ENCODE measurements at places on chromosomes 5 and 9. TPM values are rescaled to one million over a fixed set of nuclear protein-coding genes. Genes with fewer than 3 reads are reported as not detected.
A peak's percentile ranks its signal among the peaks of the same experiment; 100 is the strongest.

DNA sequence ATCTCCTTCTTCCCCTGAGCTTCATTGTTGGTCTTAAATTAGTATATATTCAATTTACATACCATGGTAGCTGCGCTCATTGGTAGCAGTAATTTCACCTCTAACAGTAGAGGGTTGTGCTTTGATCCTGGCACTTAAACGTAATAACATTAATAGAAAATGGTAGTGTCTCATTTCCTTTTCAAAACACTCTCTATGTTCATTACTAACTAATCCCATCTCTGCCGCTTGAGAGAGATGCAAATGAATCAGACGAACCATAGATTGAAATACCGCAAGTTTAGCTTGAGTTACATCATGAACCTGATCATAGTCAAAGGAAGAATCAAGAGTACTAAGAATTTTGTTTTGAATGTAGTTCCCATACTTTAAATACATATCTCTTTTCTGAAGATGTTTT lies 2.2 kb downstream of the THBS4 start:
- H3K4me3 ChIP-seq = no peak overlapping the region
- H3K27ac ChIP-seq = no peak overlapping the region
- H3K27me3 ChIP-seq = peaks cover 54% of the 10 kb centered on the region

GRCh38 chr9:98971915-98972223 lies 28.2 kb downstream of the COL15A1 start:
- peaks cover 43% of the 10 kb centered on the region for H3K4me1 ChIP-seq
- no peak for DNase-seq
- H3K27me3 ChIP-seq = peaks cover 7% of the 10 kb centered on the region

Gene SUSD3
- total RNA-seq = 2.8 TPM

DNA sequence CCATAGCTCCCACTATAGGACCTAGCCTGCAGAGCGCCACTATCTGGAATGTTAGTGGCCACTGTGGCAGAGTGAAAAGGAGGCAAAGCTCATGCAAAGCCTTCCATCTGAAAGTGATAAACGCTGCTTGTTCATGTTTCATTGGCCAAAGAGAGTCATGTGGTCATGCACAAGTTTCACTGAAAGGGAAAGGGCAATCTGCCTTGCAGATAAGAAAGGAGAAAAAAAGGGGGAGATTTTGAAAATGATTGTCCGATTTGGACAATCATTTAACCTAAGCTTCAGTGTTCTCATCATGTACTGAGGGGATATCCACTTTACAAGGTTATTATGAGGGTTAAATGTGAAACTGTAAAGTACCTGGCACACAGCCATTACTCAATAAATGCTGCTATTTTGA lies 9.0 kb upstream of the MOB3B start:
- H3K4me1 ChIP-seq = peaks cover 34% of the 10 kb centered on the region
- peaks cover 6% of the 10 kb centered on the region for H3K36me3 ChIP-seq
- no peaks in the 10 kb centered on the region for H3K27me3 ChIP-seq
- H3K4me3 ChIP-seq = no peak overlapping the region

- no peaks in the 10 kb centered on the region for H3K36me3 ChIP-seq
- H3K27me3 ChIP-seq = no peaks in the 10 kb centered on the region
- no peak overlapping the region for H3K27ac ChIP-seq
- no peak overlapping the region for H3K4me3 ChIP-seq
- no peaks in the 10 kb centered on the region for H3K4me1 ChIP-seq
- no peak for DNase-seq
These were observed 265.2 kb downstream of the MAT2B start for GRCh38 chr5:163770625-163771024.

- DNase-seq = peak; percentile 59
- no peaks in the 10 kb centered on the region for H3K27me3 ChIP-seq
- no peak overlapping the region for H3K27ac ChIP-seq
- peaks cover 38% of the 10 kb centered on the region for H3K4me1 ChIP-seq
- H3K36me3 ChIP-seq = no peaks in the 10 kb centered on the region
- H3K4me3 ChIP-seq = no peak overlapping the region
These were observed 4.4 kb downstream of the PHF2 start for GRCh38 chr9:93580654-93581380.

DNA sequence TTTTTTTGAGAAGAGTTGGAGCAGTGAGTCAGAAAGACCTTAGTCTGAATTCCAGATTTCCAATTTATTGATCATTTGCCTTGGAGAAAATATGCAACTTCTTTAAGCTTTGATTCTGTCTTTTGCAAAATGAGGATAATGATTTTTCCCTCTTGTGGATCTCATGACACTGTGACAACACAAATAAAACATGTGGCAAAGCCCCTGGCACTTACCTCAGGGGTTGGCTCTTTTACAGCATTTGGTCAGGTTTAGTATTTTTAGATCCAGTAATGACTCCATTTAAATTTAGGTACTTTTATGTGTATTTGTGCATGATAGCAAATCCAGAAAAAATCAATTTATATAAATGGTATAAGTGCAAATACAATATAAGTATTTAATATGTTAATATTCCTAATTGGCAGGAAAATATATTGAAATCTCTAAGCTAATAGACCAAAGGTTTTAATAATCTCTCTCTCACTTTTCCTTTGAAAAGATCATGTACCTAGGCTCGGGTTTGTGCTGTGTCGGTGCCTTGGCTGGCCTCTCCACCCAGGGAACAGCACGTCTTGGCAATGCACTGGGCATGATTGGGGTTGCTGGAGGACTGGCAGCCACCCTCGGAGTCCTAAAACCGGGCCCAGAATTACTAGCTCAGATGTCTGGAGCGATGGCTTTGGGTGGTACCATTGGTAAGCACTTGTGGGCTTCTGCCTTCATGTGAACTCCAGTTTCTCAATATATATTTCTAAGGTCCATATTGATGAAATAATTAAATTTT lies 49.7 kb downstream of the NNT start:
- no peak overlapping the region for H3K4me3 ChIP-seq
- no peaks in the 10 kb centered on the region for H3K27me3 ChIP-seq
- peaks cover 13% of the 10 kb centered on the region for H3K4me1 ChIP-seq
- no peak for DNase-seq
- peaks cover 91% of the 10 kb centered on the region for H3K36me3 ChIP-seq

Gene CD14
- total RNA-seq = 11.6 TPM

Gene CARD6
- 8.7 TPM for total RNA-seq

Gene DNLZ
- total RNA-seq = 11.3 TPM

DNA sequence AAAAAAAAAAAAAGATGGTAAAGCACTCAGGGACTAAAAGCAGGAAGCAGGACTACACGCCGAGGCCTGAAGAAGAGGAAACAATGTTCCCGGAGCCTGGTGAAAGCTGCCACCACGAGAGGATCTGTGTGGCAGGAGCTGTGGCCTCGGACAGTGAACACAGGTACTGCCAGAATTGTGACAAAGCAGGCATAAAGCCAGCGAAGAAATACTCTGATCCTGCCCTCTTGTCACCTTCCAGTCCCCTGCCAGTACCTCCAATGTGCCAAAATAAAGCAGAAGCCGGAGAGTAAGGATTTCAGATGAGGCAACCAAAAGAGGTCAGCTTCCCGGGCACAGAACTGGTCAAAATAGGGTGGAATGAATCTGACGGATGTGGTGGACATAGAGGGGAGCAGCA lies 211.5 kb upstream of the TARS1 start:
- no peaks in the 10 kb centered on the region for H3K4me1 ChIP-seq
- H3K36me3 ChIP-seq = no peaks in the 10 kb centered on the region
- no peak overlapping the region for H3K27ac ChIP-seq
- no peak for DNase-seq

Gene IL3
- not detected for total RNA-seq

Gene CCDC171
- total RNA-seq = 5.5 TPM

Gene CCDC152
- 1.7 TPM for total RNA-seq

Gene LPAR1
- total RNA-seq = 16.2 TPM

DNA sequence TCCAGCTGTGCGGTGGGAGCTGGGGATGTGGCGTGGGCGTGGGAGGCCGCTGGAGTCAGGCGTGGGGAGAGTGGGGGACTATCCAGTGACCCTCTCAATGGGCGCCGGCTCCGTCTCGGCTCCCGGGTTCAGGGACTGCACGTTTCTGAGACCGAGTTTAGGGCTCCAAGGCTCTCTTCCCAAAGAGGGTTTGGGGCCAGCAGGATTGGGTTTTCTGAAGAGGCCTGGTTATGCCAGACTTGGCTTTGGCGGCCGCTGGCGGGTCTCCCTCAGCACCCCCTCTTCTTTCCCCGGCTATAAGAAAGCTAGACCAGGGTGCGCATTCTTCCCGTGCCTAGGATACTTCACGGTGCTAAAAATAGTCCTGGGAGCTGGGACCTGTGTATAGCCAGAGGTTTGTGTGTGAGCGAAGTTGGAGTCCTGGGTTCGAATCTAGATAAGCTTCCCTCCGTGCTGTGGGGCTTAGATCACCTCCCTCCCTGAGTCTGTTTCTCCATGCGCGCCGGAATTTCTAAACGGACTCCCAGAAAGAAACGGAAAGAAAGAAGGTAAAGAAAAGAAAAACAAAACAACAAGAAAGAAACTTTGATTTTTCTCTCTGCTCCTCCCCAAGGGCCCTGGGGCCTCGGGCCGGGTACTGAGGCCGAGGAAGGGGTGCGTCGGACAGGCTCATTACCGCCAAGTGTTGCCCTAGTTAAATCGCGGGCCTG lies 5.0 kb downstream of the HAND1 start:
- H3K27me3 ChIP-seq = peaks cover 93% of the 10 kb centered on the region
- H3K27ac ChIP-seq = no peak overlapping the region
- H3K4me1 ChIP-seq = peaks cover 58% of the 10 kb centered on the region
- no peak for DNase-seq
- H3K36me3 ChIP-seq = no peaks in the 10 kb centered on the region

Gene C7
- 45.6 TPM for total RNA-seq

- no peaks in the 10 kb centered on the region for H3K27me3 ChIP-seq
- H3K27ac ChIP-seq = no peak overlapping the region
- DNase-seq = no peak
- H3K36me3 ChIP-seq = peaks cover 35% of the 10 kb centered on the region
These were observed 33.4 kb downstream of the WDR70 start for GRCh38 chr5:37412515-37412914.

- H3K27me3 ChIP-seq = peaks cover under 1% of the 10 kb centered on the region
- peaks cover 7% of the 10 kb centered on the region for H3K4me1 ChIP-seq
- no peak overlapping the region for H3K4me3 ChIP-seq
- H3K27ac ChIP-seq = no peak overlapping the region
These were observed 139.6 kb downstream of the MTX3 start for GRCh38 chr5:79851391-79851863.

Gene ELAVL2
- 0.59 TPM for total RNA-seq

DNA sequence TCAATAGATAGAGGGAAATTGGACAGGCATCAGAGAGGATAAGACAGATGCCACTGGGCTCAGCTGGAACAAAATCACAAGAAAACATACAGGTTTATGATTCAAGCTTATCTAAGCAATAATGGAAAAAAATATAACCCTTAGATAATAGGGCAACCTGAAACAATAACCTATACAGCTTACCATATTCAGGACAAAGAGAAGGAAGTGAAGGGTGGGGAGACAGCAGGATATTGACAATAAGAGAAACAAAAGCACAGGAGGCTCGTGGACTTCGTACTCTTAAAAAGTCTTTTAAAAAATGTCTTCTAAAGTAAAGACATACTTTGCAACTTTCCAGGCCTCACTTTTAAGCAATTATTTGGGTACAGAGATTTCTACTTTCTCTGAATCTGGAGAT lies 225.3 kb downstream of the NTRK2 start:
- no peaks in the 10 kb centered on the region for H3K27me3 ChIP-seq
- H3K4me1 ChIP-seq = no peaks in the 10 kb centered on the region
- H3K36me3 ChIP-seq = no peaks in the 10 kb centered on the region
- H3K27ac ChIP-seq = no peak overlapping the region
- no peak overlapping the region for H3K4me3 ChIP-seq

DNA sequence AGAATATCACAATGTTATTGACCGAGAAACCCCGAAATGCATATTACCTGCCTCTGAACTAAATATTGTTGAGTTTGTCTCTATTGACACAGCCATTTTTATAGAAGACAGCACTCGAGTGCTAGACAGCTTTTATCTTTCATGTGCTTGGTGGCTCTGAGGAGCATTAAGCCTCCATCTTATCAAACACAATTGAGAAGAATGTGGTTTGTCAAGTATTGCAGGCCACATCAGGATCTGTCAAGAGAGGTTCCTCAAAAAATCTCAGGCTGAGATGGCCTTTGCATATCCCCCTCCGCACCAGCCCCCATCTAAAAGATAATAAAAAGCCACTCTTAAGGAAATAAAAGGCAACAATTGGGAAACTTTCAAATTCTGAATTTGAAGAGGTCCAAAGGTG lies 284.8 kb downstream of the DENND1A start:
- H3K4me1 ChIP-seq = peaks cover 7% of the 10 kb centered on the region
- H3K36me3 ChIP-seq = no peaks in the 10 kb centered on the region
- no peak overlapping the region for H3K27ac ChIP-seq
- H3K27me3 ChIP-seq = no peaks in the 10 kb centered on the region

DNA sequence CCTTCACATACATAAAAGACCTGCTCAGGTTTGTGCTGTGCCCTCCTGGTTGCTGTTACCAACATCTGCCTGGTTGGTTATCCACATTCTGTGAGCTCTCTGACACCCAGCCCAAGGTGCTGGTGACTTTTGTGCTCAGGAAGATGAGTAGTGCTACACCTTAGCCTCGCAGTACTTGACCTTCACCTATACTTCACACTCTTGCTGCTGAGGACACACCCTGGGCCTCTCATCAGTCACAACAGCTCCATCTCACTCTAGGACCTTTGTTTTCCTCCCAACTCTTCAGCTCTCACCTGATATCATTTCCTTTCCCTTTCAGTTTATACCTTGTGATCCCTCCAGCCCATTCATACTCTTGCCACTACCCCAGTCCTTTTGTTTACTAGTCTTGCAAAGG lies 10.7 kb upstream of the SLC22A5 start:
- no peaks in the 10 kb centered on the region for H3K36me3 ChIP-seq
- H3K4me3 ChIP-seq = no peak overlapping the region
- DNase-seq = no peak
- H3K27me3 ChIP-seq = no peaks in the 10 kb centered on the region
- no peak overlapping the region for H3K27ac ChIP-seq
- peaks cover 6% of the 10 kb centered on the region for H3K4me1 ChIP-seq

GRCh38 chr9:121783521-121784507 lies 132.4 kb downstream of the DAB2IP start:
- H3K4me1 ChIP-seq = no peaks in the 10 kb centered on the region
- peaks cover 43% of the 10 kb centered on the region for H3K36me3 ChIP-seq
- no peak for DNase-seq
- H3K4me3 ChIP-seq = no peak overlapping the region

DNA sequence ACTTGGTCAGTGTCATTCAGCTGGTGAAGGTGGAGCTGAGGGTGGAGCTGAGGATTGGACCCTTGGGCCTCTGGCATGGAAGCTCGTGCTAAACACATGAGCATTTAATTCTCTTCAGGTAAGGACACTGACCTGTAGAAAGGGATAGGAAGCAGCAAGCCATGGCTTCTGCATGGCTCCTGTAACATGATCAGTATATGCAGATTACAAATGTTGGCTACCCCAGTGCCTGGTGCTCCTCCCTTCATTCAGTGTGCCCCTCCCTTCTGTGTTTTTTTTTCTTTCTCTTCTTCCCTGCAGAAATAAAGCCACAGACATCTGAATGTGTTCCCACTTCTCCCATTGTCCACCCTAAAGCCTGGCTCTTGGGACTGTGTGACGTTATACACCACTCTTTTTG lies 52.9 kb downstream of the ARHGAP26 start:
- H3K4me1 ChIP-seq = peaks cover 64% of the 10 kb centered on the region
- no peak overlapping the region for H3K27ac ChIP-seq
- H3K27me3 ChIP-seq = no peaks in the 10 kb centered on the region
- H3K4me3 ChIP-seq = no peak overlapping the region

Gene CFAP157
- total RNA-seq = 0.24 TPM

Gene GALNT10
- 11.6 TPM for total RNA-seq
